ENCODE measurements at places on chromosomes 4 and X.

DNA sequence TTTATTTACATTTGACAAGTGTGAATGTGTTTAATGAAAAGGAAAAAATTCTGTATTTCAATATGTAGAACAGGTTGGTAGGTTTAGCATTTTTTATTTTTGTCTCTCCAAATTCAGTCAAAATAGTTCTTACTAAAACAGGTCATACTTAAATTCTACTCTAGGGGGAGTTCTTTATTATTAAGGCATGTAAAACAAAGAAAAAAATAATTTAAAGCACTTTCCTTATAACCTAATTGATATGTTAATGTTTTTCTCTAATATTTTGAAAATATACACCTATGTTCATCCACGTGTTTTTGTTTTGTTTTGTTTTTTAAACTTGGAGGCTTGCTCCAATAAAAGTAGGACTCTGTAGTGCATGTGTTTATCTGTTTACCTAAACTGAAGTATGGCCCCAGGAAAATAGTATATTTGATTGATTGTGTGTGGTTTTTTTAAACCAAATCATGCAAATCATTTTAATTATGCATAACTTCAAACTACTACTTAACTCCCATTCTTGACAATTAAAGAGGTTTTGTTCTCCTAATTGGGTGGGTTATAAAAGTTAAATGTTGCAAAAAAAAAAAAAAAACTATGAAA is 562.7 kb downstream of the RPA4 start:
- DNase-seq = no peak

GRCh38 chr4:145934434-145935047 is 4.1 kb downstream of the ZNF827 start:
- DNase-seq = no peak

DNA sequence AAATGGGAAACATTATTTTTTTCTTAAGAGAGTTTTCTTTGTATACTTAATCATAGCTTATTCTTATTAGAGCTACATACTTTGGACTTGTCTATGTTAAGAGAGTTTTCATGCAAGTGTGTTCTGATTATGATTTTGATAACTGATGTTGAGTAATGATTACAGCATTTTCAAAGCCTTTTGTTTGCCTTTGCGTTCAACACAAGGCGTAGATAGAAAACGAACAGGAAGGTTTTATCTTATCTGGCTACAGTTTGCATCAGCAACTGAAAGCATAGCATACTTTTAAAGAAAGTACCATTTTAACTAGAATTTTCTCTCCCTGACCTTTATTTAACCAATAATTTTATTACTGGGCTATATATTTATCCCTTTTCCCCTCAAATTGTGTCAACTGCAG is 51.6 kb upstream of the PDLIM5 start:
- DNase-seq = no peak

DNA sequence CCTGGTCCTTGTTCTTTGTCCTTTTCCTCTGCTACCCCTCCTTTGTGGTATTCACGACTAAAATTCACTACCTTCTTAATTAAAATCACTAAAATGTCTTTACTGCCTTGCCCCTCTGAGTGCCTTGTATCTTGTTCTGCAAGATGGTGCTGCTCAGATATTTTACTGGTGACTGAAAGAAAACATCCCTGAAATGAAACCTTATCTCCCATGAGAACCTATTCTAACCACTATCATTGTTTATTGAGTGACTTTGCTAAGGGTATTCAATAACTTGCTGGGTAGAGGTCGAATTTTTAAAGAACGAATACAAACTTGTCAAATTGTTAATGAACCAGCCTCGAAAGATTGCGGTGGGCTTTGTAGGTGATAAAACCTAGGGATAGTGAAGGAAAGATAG is 52.8 kb downstream of the SPRY1 start:
- no peak for DNase-seq

GRCh38 chrX:65745992-65746391 is 78.5 kb downstream of the MSN start:
- DNase-seq = no peak
